ENCODE measurements at places on chromosomes 3 and 15. TPM values are rescaled to one million over a fixed set of nuclear protein-coding genes. Genes with fewer than 3 reads are reported as not detected.

DNA sequence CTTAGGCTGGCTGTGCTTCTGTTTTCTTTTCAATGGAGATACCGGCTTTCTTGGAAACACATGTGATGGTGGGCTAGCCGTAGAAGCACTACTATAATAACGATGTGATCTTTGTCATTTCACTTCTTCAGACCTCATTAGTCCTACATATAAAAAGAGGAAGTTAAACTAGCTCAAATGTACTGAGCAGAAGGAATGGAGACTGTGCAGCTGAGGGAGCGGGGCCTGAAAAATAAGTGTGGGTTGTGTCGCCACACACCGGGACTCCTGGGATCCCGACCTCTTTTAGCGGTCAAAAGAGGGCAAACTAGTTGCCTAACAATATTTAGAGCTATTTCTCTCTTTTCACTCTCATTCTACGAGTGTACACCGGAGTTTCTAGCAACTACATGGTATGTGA is 1.0 kb upstream of the RNF7 start:
- H3K36me3 ChIP-seq = no peaks in the 10 kb centered on the region
- H3K27ac ChIP-seq = no peak overlapping the region
- H3K4me1 ChIP-seq = peaks cover 6% of the 10 kb centered on the region
- no peak overlapping the region for H3K4me3 ChIP-seq
- DNase-seq = no peak

- H3K4me1 ChIP-seq = no peaks in the 10 kb centered on the region
- H3K27ac ChIP-seq = no peak overlapping the region
- H3K36me3 ChIP-seq = no peaks in the 10 kb centered on the region
- no peak overlapping the region for H3K4me3 ChIP-seq
- no peak for DNase-seq
- no peaks in the 10 kb centered on the region for H3K27me3 ChIP-seq
Measured at GRCh38 chr3:107242579-107242978, 134.7 kb upstream of the CCDC54 start.

The C3orf49 gene
- polyA plus RNA-seq = not detected

DNA sequence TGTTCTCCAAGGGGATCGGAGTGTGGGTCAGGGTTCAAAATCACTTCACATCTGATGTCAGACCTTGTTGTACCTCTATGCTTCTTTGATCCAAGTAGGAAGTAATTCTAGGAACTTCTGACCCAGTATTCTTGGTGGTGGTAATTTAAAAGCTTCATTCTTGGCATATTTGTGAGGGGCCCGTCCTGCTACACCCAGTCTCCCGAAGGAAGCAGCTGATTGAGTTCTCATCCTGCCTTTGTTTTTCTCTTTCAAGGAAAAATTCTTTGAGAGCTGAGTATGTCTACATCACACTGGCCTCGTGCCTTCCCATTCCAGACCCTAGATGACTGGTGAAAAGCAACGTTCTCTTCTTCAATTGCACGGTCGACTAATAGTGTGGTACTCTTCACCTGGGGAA is 234.4 kb upstream of the TPRG1 start:
- no peaks in the 10 kb centered on the region for H3K4me1 ChIP-seq
- no peaks in the 10 kb centered on the region for H3K36me3 ChIP-seq
- H3K27me3 ChIP-seq = no peaks in the 10 kb centered on the region

DNA sequence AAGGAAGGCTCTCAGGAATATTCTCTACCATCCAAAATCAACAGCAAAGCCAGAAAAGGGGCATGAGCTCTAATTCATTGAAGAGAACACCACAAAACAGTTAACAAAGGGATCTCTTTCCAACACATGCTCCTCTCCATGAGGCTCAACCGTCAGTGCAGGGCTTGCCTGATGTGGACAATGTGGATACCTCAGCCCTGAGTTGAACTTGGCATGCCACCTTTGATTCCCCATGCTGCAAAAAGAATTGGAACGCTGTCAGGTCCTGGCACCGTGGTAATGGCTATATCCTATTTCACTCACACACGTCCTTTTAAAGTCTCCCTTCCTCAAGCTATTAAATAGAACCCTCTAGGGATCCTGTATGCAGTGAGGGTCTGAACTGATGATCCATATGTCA is 30.7 kb upstream of the IP6K2 start:
- no peak for DNase-seq
- H3K27ac ChIP-seq = no peak overlapping the region
- H3K36me3 ChIP-seq = peaks cover 17% of the 10 kb centered on the region
- H3K4me1 ChIP-seq = no peaks in the 10 kb centered on the region
- no peaks in the 10 kb centered on the region for H3K27me3 ChIP-seq

GRCh38 chr15:36598529-36599177 is 19.2 kb downstream of the CDIN1 start:
- H3K36me3 ChIP-seq = no peaks in the 10 kb centered on the region
- no peak overlapping the region for H3K4me3 ChIP-seq
- no peaks in the 10 kb centered on the region for H3K27me3 ChIP-seq
- no peak for DNase-seq
- H3K27ac ChIP-seq = no peak overlapping the region
- no peaks in the 10 kb centered on the region for H3K4me1 ChIP-seq

DNA sequence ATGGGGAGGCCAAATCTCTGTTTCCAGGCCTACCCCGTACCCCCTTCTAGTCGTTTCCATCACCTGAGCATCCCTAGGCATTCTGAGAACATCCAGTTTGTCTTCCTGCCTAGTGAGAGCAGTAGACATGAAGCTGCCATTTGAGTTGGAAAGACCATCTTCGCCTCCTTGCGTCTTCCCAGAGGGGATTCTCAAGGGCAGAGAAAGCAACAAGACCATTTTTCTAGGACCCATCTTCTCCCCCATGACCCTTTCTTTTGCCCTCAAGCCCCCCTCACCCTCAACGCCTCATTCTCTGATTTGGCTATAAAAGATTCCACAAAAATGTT is 148.7 kb upstream of the BHLHE40 start:
- H3K27ac ChIP-seq = peak overlapping the region; percentile 14
- no peaks in the 10 kb centered on the region for H3K27me3 ChIP-seq
- no peak for DNase-seq
- H3K4me1 ChIP-seq = peaks cover 21% of the 10 kb centered on the region
- no peaks in the 10 kb centered on the region for H3K36me3 ChIP-seq
- H3K4me3 ChIP-seq = no peak overlapping the region

The SNX33 gene
- polyA plus RNA-seq = 12.4 TPM

The EPHB3 gene
- polyA plus RNA-seq = 0.67 TPM

GRCh38 chr3:12875857-12876836 is 34.8 kb upstream of the RPL32 start:
- no peak overlapping the region for H3K4me3 ChIP-seq
- H3K27ac ChIP-seq = no peak overlapping the region
- H3K27me3 ChIP-seq = no peaks in the 10 kb centered on the region
- DNase-seq = peak; percentile 14
- no peaks in the 10 kb centered on the region for H3K4me1 ChIP-seq

- no peaks in the 10 kb centered on the region for H3K36me3 ChIP-seq
- no peaks in the 10 kb centered on the region for H3K27me3 ChIP-seq
- H3K4me3 ChIP-seq = no peak overlapping the region
- no peak overlapping the region for H3K27ac ChIP-seq
Measured at GRCh38 chr3:29344935-29345334, 64.1 kb downstream of the RBMS3 start.

- H3K36me3 ChIP-seq = no peaks in the 10 kb centered on the region
- no peak overlapping the region for H3K27ac ChIP-seq
- no peak overlapping the region for H3K4me3 ChIP-seq
- H3K27me3 ChIP-seq = no peaks in the 10 kb centered on the region
- no peaks in the 10 kb centered on the region for H3K4me1 ChIP-seq
Measured at GRCh38 chr3:29356062-29356461, 75.2 kb downstream of the RBMS3 start.

GRCh38 chr3:38984110-38984509 is 67.6 kb downstream of the SCN11A start:
- H3K27ac ChIP-seq = no peak overlapping the region
- DNase-seq = no peak
- H3K4me3 ChIP-seq = no peak overlapping the region
- no peaks in the 10 kb centered on the region for H3K27me3 ChIP-seq
- H3K4me1 ChIP-seq = no peaks in the 10 kb centered on the region

The MST1R gene
- polyA plus RNA-seq = 145 TPM

The GHRL gene
- 21.9 TPM for polyA plus RNA-seq

GRCh38 chr15:65275728-65276126 is 11.0 kb downstream of the PARP16 start:
- H3K27me3 ChIP-seq = no peaks in the 10 kb centered on the region
- peak overlapping the region; percentile 8 for H3K27ac ChIP-seq
- H3K4me3 ChIP-seq = no peak overlapping the region
- DNase-seq = peak; percentile 67
- peaks cover 6% of the 10 kb centered on the region for H3K36me3 ChIP-seq

The PSTPIP1 gene
- 1.8 TPM for polyA plus RNA-seq

GRCh38 chr15:71110405-71111180 is 4.7 kb upstream of the THSD4 start:
- H3K4me1 ChIP-seq = no peaks in the 10 kb centered on the region
- no peak overlapping the region for H3K27ac ChIP-seq
- no peaks in the 10 kb centered on the region for H3K36me3 ChIP-seq
- H3K4me3 ChIP-seq = no peak overlapping the region
- no peak for DNase-seq
- no peaks in the 10 kb centered on the region for H3K27me3 ChIP-seq
